ENCODE measurements at places on chromosomes 7 and 10.

DNA sequence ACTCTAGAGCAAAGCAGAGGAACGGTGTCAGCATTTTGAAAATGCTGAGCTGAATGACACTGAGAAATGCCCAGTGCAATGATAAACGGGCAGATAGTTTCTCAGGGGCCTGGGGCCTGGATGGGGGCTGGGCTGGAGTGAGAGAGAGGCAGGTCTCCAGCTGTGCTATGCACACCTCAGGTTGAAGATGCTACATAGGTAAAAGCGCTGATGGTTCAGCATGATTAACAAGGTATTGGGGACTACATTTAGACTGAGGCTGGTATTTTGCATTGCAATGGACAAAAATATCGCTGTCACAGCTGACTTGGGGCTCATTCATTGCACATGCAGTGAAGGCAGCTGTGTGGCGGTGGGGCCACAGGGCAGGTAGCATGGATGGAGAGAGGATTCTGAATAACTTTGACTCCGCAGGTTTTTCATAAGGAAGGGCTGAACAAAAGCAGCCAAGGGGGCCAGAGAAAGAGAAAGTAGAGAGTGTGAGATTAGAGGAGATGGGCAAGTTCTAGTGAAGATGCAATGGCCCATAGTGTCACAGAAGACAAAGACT lies 290.8 kb upstream of the ZNF32 start:
- no peak for DNase-seq

DNA sequence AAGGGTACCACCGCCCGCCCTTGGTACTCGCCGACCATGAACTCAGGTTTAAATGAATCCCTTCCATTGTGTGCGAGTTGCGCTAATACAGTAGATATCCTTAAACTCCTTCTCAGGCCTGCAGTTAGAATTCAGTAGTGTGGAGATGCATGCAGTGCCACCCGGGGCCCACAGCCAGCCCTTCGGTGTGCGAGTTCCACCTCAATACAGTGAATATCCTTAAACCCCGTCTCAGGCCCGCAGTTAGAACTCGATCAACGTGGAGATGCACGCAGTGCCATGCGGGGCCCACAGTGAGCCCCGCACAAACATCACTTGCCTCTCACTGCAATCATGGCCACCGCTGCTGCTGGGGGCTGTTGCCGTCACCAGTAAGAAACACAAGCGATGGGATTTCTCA lies 261.9 kb downstream of the MAD1L1 start:
- DNase-seq, result no peak

- no peak for DNase-seq
Observed at GRCh38 chr7:135481598-135481979, 28.3 kb downstream of the CNOT4 start.

- no peak for DNase-seq
Observed at GRCh38 chr10:580778-581177, 108.7 kb downstream of the DIP2C start.

DNA sequence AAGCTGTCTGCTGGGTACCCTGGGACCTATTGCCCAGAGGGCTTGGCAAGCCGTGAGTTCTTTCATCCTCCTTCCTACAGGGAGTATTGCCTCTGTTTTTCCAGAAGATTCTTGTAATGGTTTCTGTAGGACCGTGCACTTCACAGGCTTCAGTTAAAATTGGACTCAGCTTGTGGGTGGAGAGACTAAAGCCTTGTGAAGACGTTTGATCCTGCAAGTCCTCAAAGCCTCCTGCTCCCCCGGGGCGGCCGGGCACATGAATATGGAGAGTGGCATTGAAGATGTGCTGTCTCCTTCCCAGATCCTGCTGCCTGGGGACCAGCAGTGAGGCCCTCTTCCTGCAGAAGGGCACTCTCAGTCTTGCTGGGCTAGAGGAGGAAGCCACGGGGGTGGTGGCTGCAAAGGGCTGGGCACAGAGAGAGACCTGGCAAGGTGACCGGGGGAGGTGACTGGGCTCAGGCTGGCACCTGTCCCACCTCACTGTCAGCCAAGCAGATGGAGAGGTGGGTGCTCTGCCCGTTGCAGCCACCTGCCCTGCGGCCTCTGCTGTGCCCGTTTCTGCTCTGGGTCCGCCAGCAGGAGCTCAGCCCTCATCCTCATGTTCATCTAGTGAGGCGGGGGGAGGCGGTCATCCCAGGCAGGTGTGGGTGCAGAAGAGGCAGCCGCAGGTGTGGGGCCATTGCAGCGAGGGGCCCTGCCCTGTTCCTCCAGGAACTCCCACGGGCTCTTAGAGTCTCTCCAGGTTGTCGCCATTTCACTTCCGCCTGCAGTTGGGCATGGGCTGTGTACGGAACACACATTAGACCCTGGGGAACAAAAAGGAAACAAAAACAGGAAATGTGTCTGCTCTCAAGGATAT lies 55.7 kb downstream of the TMEM209 start:
- no peak for DNase-seq

GRCh38 chr7:48298779-48299178 lies 127.5 kb downstream of the ABCA13 start:
- DNase-seq, result no peak

DNA sequence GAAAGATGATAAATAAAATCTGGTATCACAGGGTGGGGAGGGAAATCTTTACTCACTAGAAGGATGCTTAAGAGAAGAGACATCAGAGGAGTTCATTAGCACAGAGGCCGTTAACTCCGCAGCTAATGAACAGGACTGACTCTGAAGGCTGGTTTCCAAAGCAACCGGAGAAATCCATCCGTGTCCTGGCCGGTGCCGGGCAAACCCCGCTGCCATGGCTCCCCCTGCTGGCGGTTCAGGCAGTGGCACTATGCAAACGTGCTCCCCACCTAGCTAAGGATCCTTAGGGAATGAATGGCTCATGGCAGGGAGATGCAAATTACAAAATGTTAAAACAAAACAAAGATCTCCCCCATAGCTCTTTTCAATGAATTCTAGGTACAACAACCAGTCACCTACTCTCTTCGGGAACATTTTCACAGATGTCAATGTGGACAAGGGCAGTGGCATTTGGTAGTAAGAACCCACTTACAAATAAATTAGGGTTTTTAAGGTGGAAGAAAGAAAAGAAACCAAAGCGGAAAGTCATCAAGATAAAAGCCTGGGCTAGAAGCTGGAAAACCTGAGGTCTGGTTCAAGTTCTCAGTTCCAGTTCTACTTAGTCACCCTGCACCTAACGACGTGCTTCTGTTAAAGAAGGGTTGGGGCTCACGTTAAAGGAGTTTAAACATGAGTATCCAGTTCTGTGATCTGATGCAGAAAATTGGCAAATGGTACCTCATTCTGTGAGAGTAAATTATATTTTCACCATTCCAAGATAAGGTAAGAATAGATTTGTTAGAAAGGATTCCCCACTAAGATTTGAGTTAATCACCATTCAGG lies 138.2 kb downstream of the SVIL start:
- DNase-seq, result no peak

DNA sequence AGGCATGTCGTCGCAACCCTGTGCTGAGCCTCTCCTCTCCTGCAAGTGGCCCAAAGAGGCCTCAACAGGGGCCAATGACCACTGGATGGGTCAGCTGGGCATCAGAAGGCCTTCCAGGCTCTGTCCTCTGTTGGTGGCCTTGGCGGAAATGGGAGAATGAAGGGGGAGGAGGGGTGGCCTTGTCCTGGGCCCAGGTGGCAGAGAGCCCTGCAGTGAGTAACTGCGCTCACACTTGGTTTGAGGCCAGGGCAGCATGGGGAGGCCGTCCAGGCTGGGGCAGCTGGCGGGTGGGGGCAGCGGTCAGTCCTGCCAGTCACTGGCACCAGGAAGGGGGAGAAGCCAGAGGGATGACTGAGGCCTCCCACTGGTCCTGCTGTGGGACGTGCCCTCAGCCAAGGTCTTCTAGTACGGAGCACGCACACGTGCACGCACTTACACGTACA lies 59.8 kb downstream of the LHPP start:
- DNase-seq, result no peak

DNA sequence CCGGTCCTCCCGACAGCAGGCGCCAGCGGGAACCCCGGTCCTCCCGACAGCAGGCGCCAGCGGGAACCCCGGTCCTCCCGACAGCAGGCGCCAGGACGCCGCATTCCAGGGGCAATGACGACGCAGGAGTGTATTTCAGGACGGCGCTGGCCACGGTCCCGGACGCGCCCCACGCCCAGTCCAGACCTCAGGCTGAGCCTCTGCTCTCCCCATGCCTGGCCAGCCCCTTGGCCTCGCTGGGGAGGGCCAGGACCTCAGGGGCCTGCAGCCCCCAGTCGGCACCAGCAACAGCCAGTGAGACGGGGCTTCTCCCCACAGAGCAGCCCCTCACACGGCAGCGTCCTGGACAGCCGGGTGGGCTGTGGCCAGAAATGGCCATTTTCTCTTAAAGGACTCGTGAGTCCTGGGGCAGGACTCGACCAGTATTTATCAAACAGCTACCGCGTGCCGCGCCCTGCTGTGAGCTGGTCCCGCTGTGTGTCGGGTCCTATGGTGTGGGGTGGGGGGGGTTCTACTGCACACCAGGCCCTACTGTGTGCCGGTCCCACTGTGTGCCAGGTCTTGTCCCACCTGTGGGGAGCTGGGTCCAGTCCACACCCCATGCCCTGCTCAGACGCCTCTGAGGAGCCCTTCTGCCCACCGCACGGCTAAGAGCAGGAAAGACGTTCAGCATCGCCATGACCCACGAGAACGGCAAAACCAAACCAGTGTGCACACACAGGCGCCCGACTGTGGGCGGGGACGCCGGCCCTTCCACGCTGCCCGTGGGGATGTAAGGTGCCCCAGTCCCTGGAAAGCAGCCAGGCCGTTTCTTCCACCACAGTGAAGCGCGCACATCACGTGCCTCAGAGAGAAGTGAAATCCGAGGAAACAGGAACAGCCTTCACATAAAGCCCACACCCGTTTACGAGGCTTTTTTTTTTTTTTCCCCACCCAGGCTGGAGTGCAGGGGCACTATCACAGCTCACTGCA lies 33.3 kb downstream of the GET4 start:
- peak; percentile 91 for DNase-seq

- DNase-seq, result peak; percentile 30
Observed at GRCh38 chr7:6392712-6393666, 54.8 kb downstream of the DAGLB start.

DNA sequence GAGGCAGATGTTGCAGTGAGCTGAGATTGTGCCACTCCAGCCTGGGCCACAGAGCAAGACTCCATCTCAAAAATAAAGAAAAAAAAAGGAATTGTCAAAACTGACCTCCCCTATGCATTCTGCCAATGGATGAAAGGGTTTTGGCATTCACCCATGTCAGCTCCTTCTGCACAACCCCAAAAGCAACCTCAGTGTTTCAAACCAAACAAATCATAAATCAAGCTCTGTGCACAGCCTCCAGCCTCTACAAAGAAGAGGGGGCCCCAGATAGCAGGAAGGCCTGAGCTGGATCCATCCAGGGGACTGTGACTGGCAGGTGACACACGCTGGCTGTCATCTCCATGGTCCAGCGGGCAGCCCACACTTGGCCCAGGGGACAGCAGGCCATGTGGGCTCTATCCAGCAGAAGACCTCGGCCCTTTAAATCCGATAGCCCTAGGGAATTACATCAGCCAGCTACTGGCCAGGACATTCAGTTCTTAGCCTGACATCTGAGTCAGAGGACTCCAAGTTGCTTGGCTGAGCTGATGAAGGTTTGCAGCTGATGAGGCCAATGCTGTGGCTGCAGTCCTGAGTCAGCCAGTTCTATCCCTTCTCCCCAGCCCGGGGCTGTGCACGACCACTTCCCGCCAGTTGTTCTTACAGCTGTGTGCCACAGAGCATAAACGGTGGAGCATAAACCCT lies 52.0 kb upstream of the FIGNL1 start:
- DNase-seq, result no peak

- DNase-seq, result no peak
Observed at GRCh38 chr10:113709221-113709838, 29.6 kb downstream of the CASP7 start.

All from GF-D8 (cell line).